ENCODE measurements at places on chromosomes 6 and 20.

DNA sequence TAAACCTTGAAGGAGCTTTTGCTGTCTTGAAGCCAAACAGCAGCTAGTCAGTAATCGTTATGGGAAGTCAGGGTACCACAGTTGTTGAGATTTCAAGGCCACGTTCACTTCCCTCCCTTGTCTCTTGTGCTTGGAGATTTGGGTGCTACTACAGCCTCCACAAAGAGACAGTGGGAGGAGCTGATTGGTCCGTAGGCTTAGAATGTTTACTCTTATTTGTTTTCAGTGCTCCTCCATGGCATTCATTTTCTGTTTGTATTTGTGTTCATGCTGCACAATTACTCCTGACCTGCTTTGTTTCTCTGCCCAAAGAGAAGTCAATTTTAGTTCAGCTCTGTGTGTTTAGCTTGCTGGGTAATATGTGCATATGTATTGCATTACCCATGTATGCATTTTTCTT, 147.7 kb downstream of the PRL start:
- DNase-seq: peak; percentile 45

DNA sequence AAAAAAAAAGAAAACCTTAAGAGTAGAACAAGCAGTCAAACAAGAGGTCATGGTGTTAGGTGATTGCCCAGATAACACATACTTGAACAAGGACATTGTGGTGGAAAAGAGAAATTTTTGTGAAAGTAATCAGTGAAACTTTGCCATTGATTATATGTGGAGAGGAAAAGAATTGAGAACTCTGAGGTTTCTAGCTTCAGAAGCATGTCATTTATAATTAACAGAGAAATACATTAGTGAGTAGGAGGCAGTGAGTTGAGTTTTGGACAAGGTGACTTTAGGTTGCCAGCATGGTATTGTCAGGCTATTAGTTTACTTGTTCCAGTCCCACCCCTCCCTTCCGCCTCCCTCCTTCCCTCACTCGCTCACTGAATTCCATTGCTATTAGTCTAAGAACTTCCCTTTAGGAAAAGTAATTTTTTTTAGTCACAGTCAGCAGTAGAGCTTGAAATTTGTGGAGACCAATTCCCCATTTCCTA, 17.2 kb downstream of the TAB2 start:
- DNase-seq: no peak

DNA sequence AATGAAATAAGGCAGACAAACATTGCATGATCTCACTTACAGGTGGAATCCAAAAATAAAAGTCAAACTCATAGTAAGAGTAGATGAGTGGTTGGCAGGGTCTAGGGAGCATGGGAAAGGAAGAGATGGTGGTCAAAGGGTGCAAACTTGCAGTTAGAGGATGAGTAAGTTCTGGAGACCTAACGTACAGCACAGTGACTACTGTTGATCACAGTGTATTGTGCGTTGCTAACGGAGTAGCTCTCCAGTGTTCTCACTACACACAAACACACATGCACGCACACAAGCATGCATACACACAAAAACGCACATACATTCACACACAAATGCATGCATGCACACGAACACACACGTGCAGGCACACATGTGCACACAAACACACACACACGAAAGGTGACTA, 54.9 kb downstream of the LY86 start:
- DNase-seq: no peak

- DNase-seq: no peak
Observed at GRCh38 chr6:45532721-45533210, 155.0 kb upstream of the SUPT3H start.

- DNase-seq: no peak
Observed at GRCh38 chr6:12017263-12017662, 5.2 kb downstream of the HIVEP1 start.

DNA sequence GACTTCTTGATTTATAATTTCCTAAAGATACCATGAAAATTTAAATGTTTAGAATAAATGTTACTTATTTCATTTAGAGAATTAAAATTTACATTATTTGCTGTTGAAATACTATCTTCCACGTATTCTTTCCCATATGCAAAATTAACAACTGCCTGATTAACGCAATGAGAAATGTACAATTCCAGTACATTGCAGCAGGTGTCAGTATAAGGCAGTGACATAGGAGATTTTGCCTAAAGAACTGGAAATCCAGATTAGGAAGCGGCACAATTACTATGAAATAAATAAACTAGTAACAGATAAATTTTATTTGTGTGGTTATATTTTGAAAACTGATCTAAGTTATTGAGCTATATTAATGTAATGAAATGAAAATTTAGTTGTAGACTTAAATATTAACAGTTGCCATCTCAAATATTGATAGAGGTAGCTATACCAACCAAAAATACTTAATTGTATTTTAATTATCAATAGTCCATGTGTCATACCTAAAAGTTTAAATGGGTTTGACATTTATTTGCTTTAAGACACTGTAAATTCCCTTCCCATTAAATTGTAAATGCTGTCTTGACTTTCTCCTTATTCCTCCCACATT, 300.2 kb downstream of the UTRN start:
- peak; percentile 55 for DNase-seq

GRCh38 chr6:46451343-46451742, 39.9 kb downstream of the RCAN2 start:
- no peak for DNase-seq

GRCh38 chr6:80215063-80215462, 108.6 kb downstream of the BCKDHB start:
- DNase-seq: no peak

DNA sequence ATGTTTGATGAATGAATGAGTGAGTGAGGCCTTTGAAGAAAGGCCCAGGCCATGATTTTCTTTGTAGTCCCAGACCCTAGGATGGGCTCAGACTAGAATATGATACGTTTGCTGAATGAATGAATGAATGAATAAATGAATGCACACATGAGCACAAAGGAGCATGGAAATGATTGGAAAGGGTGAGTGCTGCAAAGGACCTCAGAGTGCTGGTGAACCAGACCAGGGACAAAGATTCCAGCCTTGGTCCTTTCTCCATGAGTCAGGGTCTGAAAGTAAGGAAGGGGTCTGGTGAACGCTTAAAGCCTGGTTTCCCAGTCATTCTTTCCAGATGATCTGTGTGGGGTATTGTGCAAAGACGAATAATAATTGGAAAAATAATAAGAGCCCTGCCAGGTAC, 40.0 kb upstream of the MRPS18A start:
- no peak for DNase-seq

- no peak for DNase-seq
Observed at GRCh38 chr20:40232273-40232672, 456.8 kb downstream of the MAFB start.
